ELR (cell line): ENCODE measurements at places on chromosomes 11 and 22.

DNA sequence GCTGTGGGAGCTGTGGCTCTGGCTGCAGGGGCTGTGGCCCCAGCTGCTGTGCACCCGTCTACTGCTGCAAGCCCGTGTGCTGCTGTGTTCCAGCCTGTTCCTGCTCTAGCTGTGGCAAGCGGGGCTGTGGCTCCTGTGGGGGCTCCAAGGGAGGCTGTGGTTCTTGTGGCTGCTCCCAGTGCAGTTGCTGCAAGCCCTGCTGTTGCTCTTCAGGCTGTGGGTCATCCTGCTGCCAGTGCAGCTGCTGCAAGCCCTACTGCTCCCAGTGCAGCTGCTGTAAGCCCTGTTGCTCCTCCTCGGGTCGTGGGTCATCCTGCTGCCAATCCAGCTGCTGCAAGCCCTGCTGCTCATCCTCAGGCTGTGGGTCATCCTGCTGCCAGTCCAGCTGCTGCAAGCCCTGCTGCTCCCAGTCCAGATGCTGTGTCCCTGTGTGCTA is 514 bp downstream of the KRTAP5-9 start:
- no peak for DNase-seq

DNA sequence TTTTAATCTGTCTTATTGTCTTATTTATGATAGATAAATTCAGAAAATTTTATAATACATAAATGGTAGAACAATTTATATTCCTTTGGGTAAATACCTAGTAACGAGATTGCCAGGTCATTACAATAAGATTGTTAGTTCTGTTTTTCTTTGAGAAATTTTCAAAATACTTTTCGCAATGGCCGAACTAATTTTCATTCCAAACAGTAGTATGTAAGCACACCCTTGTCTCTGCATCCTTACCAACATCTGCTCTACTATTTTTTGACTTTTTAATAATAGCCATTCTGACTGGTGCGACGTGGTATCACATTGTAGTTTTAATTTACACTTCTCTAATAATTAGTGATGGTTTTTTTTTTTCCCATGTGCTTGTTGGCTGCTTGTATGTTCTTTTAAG is 351.4 kb upstream of the LUZP2 start:
- DNase-seq: no peak

GRCh38 chr11:122594986-122595645 is 60.4 kb upstream of the UBASH3B start:
- DNase-seq: peak; percentile 6

DNA sequence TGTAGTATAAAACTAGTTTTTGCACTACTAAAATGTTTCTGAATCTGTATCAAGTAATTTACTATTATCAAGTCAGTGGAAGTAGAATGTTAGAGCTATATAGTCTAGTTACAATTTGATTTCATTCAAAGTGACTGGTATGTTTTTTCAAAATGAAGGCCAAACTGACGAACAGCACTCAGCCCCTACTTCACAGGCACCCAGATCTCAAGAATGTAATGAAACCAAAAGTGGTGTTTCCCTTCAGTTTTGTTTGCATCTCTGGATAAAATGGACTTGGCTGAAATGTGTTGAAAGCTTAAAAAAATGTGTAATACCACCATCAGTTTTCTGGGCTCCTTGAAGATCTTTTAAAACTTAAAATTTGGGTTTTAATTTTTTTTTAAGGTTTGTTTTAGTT is 46.4 kb downstream of the QSER1 start:
- DNase-seq: no peak

DNA sequence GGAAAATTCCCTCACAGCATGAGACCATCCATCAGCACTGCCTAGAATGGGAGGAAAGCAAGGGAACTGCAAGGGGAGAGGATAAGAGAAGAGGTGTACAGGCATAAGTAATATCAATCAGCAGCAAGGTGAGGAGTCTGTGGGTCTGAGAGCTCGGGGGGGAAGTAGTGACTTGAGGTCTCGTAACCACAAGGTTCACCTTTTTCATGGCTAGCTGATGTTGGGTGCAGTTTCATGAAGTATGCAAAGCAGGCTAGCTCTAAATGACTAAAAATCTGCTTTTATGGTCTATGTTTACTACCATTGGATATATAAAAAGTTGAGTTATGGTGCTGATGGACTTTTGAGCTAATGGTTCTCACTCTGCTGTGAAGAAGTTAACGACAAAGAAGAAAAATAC is 35.8 kb downstream of the OR4C6 start:
- DNase-seq: no peak

DNA sequence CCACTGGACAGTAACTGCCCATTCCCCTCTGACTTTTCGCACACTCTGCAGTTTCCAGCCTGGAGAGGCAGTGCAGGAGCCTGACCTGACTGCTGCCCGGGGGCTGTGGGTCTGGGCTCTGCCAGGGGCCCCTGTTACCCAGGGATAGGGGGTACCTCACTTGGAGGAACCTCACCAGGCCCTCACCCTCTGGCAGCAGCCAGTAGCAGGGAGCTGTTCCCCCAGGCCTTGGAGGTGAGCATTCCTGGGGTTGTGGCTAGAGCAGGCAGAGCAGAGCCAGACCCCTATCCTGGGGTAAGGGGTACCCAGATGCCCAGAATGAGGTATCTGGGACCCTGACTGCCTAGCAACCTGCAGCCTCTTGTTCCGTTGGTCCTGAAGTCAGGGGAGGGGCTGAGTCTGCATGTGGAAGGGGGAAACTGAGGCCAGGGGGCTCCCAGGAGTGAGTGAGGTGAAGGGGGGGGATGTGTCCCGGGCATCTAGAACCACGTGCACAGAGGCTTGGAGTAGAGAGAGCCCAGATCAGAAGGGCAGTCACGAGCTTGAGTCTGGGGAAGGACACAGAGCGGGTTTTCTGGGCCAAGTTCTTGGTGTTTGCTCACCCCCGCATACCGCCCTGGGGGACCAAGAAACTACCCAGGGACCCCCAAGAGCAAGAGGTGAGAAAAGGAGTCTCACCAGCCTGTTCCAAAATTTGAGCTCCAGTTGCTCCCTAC is 43.9 kb upstream of the ACCSL start:
- DNase-seq: no peak

DNA sequence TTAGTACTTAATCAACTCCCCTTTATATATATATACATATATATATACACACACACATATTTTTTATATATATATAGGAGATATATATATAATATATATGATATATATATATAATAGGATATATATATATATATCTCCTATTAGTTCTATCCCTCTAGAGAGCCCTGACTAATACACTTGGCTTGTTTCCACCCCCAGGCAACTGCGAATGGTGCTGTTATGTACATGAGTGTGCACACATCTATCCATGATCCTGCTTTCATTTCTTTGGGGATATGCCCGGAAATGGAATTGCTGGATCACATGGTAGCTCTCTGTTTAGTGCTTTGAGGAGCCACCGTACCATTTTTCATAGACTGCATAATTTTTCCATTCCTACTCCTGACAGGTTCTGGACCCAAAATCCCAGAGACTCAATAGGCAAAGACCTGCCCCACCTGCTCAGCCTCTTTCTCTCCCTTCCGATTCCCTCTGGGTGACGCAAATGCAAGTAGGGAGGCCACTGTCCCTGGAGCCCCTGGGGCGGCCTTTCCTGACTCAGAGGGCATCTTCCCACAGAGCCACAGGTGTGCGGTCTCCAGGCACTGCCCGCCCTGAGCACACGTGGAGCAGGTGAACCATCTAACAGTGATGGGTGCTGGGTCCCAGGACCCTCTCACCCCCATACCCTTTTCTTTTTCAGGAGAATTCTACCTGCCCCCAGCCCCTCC is 12.0 kb downstream of the FGF3 start:
- DNase-seq: peak; percentile 30

GRCh38 chr11:44950625-44951476 is at the start of gene TP53I11:
Gene TP53I11 (minus strand): TSS chr11:44950883. CDS start chr11:44938335, 12,548 bp downstream.
- no peak for DNase-seq

GRCh38 chr22:19448739-19449421 is 1.4 kb upstream of the C22orf39 start:
- DNase-seq: no peak

DNA sequence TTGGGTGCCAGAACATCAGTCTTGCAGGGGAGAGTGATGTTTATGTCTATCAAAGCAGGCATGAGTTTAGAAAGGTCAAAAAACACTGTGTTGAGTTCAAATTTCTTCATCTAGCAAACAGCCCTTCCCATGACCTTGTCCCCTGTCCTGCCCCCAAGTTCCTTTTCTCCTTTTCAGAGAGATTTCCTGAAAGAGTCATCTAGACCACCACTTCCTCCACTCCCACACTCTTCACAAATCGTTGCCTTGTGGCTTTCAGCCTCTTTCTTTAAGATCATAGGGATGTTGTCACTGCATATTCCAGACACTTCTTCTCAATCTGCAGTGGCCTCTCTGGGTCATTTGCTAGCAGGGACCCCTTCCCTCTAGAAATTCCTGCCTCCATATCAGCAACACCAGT is 290.5 kb downstream of the TENM4 start:
- no peak for DNase-seq

GRCh38 chr11:107446822-107447431 is 10.7 kb downstream of the CWF19L2 start:
- no peak for DNase-seq

DNA sequence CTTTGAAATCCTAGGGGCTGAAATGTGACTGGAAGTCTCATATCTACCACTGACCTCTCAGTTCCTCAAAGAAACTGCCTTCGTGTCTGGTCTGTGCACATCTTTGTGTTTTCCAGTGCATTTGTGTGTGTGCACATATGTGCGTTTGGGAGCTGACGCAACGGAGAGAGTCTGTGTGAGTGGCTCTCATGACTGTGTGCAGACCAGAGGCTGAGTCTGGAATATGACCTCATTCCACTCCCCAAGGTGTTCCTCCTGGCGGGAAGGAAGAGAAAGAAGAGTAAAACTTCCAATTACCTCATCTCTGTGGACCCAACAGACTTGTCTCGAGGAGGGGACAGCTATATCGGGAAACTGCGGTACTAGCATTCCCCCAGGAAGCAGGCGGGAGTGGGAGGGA is 16.5 kb downstream of the TUB start:
- no peak for DNase-seq

DNA sequence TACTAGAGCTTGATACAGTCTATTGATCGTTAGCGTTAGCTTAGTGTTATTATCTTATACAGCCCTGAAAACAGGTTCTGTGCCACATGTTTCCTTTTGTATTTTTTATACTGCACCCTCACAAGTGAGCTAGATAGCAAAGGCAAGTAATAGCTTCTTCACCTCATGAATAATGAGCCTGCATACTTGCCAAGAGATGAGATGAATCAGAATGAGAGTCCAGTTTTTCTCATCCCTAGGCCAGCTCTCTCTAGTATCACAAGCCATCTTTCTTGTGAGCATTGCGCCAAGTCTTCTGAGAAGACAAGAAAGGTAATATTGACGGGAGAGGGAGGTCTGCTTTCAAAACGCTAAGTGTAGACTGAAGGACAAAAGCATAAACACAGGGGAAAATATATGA is 8.7 kb upstream of the CARD18 start:
- DNase-seq: peak; percentile 51
